ENCODE measurements at places on chromosomes 3 and 15.

DNA sequence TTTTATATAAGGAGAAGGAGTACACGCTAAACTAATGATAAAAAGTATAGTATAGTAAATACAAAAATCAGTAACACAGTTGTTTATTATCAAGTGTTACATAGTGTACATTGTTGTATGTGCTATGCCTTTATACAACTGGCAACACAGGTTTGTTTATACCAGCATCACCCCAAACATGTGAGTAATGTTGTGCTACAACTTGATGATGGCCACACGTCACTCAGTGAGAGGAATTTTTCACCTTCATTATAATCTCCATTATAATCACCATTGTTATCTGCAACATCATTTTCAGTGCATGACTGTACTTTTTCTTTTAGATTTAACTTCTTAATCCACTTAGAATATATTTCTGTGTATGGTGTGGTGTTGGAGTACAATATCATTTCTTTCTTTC is 204.0 kb upstream of the CTNNB1 start:
- no peak for DNase-seq

DNA sequence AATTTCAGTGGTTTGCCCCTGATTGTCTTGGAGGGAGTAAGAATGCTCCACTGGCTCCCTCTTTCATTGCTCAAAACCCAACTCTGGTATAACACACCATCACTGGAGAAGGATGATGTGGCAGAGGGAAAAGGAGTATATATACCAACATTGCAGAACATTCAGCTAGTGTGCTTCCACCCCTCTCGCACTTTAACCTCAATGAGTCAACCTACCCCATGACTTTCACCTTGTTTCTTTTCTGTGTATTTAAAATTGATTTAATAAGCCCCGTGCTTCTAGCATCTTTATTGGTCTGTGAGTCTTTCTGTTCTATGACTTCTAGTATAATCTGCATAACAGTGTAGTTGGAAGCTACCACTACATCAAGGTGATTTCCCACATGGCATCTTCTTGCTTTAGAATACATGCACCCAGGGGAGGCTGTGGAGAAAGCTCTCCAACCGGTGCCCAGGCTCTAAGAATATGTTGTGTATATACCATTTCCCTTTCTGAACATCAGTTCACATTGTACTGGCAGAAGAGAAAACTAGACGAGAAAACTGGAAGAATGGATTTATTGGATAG is 595.1 kb upstream of the TGFBR2 start:
- no peak for DNase-seq

- no peak for DNase-seq
These were observed 48.1 kb upstream of the FLNB start for GRCh38 chr3:57960174-57960505.

GRCh38 chr3:127825756-127826155 is 3.4 kb upstream of the MGLL start:
- DNase-seq = no peak

GRCh38 chr3:187739561-187740332 is 5.5 kb downstream of the BCL6 start:
- DNase-seq = peak; percentile 73

GRCh38 chr3:43690400-43691119 is at the start of gene ABHD5:
ABHD5 (plus strand) TSS chr3:43690938; CDS start chr3:43690993, 55 bp downstream.
- DNase-seq = peak; percentile 90

DNA sequence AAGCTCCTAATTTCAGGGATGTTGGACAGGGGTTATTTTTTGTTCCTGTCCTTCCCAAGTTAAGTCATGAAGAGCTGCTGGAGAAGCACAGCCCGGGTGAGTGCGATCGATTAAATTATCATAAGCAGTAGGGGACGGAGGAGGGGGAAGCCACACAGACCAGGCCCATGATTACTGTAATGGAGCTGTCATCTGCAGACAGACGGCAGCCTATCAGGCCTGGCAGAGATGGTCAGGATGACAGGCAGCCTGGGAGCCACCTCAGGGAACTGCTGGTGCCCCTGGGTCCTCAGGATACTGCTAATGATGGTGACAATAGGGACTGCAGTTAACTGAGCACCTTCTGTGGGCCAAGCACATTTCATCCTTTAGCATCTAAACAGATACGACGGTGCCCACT is 147.7 kb downstream of the RAB11A start:
- DNase-seq = no peak

DNA sequence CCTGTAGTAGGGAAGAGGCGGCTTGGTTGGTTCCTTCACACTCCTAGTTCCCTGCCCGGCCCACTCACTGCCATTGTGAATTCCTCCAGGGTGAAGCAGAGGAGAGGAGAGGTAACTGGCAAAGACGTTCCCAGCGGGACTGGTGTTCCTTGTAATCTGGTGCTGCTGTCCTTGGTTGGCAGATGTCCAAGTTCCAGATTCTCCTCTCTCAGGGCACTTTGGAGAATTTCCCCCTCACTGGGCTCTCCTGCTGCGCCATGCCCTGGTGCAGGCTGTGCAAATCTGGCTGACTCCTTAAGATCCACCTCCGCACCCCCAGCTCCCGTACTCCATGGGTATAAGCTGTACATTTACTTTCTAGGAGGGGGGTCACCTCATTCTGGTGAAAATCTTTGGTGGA is 37.3 kb downstream of the THSD4 start:
- DNase-seq = no peak

DNA sequence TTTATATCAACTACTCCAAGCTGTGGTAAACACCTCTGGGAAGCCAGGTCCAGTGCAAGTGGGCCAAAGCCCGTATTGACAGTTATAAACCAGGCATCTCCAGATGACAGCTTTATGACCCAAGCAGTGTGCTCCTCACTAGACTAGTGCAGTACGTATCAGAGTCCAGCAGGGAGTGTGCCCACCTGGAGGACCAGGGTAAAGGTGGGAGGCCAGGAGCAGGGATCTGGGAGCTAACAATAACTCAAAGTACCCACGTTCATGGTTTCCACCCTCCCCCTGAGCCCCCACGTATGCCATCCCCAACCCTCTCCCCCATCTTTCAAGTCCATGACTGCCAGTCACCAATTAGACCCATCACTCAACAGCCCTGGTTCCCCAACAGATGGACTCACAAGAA is 27.0 kb upstream of the ALDH1A3 start:
- DNase-seq = no peak

DNA sequence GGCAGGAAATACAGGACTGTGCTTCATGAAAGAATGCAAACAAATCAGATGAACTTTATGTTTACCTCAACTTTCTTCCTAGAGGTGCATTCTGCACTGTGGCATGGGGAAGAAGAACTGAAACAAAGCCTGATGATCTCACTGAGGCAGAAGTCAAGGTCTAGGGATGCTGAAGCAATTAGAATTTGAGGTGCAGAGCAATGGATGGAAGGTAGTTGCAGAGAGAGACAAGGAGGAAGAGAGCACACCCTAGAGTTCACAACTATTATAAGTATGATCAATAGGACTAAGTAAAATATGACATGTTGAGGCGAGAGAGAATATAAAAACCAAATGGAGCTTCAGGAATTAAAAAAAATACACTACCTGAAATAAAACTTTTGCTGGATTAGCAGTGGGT is 420.1 kb downstream of the EDEM1 start:
- DNase-seq = no peak

- no peak for DNase-seq
These were observed 407.8 kb downstream of the PLCL2 start for GRCh38 chr3:17292556-17292955.

- no peak for DNase-seq
These were observed 89.2 kb downstream of the LSAMP start for GRCh38 chr3:116356056-116356455.

DNA sequence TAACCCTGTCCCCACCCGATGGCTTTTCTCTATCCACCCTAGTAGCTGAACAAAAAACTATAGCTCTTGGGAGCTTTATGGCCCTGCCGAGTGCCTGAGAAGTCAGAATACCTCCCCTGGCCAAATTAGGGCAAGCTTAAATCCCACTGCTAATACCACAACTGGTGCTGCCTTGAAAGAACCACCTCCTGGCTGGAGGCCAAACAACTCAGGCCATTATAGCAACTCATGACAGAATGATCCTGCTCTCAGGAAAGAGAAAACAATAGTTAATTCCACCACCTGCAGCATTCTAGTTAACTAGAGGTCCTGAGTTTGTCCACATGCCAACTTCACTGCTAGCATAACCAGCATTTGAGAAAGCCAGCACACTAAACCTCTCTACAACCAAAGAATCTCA is 123.2 kb downstream of the RTP4 start:
- DNase-seq = no peak

- DNase-seq = no peak
These were observed 618.2 kb upstream of the ZNF717 start for GRCh38 chr3:76403556-76403955.

- no peak for DNase-seq
These were observed 26.5 kb downstream of the PLOD2 start for GRCh38 chr3:146134348-146135117.

DNA sequence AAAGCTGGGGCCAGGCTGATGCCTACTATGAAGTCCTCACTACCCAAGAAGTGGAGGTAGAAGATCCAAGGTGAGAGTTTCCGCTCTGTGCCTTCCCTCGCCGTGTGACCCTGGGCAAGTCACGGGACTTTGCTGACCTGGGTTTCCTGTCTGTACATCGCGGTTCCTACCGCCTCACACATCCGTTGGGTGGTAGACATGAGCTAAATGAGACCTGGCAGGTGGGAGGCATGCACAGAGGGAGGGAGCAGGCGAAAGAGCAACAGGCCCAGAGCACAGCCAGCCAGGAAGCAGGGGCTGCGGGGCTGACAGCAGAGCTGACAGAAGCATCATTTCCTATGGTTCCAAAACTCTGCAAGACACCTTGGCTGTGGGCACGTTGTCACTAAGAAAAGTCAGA is 157.3 kb upstream of the BHLHE40 start:
- DNase-seq = no peak

DNA sequence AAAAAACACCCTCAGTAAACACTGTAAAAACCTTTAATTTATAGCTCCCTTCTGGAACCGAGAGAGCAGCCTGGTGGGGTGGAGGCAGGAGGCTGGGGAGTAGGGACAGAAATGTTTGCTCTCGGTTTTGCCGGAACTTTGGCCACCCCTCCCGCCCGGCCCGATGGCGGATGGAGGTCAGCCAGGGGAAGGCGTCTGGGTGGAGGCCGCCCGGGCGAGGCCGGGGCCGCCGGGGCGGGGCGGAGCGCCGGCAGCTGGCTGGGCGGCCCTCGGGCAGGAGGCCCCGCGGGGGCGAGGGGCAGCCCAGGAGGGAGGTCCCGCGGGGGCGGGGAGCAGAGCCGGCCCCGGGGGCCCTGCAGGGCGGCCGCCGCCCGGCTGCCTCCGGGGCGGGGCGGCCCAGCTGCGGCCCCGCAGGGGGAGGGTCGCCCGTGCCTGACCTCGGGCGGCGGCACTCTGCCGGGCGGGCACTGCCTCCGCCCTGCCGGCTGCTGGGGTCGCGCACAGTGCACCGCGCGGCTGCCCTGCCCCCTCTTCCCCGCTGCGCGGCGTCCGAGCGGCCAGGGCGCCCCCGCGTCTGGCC is 829 bp upstream of the SKIL start:
- peak; percentile 43 for DNase-seq

GRCh38 chr3:12750223-12750622 is 8.8 kb downstream of the TMEM40 start:
- peak; percentile 52 for DNase-seq

DNA sequence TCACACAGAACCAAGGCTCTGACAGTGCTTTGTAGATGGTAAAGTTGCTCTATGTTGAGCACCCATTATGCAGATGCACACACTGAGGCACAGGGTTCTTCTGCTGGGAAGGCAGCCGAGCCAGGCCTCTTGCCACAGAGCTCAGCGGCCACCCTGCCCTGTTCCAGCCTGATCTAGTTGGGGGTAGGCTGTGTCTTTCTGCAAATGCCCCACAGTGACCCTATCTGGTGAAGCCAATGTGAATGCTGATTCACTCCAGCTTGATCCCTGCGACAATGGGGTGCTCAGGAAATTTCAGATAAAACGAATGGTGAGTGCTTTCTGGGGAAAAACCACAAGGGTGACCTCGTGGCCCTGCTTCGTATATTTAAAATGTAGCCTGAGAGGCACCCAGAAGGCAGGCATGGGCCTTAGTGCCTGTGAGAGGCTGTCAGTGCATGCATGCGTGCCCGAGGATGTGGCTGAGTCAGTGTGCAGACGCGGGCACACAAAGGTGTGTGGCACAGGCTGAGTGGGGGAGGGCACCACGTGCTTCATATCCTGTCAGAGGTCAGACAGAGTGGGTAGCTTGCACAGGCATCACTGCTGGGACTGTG is 85.7 kb downstream of the ATP2B2 start:
- peak; percentile 8 for DNase-seq

GRCh38 chr3:111954228-111954990 is 24.4 kb upstream of the ABHD10 start:
- no peak for DNase-seq

- no peak for DNase-seq
These were observed 27.6 kb downstream of the MAPKAPK3 start for GRCh38 chr3:50644561-50644960.

- no peak for DNase-seq
These were observed 155.7 kb downstream of the GREM1 start for GRCh38 chr15:32873284-32874114.

DNA sequence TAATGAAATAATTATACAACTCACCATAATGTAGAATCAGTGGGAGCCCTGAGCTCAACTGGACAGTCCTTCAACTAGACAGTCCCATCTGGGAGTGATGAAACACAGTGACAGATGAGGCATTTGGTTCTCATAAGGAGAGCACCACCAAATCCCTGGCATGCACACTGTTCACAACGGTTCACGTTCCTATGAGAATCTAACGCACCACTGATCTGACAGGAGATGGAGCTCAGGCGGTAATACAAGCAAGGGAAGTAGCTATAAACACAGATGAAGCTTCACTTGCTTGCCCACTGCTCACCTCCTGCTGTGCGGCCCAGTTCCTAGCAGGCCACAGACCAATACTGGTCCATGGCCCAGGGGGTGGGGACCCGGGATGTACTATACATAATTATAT is 17.0 kb downstream of the PRKAR2A start:
- no peak for DNase-seq

DNA sequence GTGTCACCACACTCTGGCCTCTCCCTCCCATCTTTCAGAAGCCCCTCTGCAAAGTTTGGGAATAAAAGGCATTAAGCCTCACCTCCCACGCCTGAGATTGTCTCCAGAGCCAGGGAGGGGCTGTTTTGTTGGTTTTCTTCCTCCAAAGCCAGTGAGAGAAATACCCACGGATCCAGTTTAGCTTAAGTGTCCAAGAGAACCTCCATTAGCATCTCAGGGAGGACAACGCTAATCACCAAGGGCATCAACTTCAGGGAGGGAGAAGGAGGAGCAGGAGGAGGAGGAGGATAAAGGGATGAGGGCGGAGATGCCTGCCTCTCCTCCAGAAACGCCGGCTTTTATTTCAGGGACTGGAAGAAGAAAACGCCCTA is 101.6 kb downstream of the SRGAP3 start:
- DNase-seq = no peak

DNA sequence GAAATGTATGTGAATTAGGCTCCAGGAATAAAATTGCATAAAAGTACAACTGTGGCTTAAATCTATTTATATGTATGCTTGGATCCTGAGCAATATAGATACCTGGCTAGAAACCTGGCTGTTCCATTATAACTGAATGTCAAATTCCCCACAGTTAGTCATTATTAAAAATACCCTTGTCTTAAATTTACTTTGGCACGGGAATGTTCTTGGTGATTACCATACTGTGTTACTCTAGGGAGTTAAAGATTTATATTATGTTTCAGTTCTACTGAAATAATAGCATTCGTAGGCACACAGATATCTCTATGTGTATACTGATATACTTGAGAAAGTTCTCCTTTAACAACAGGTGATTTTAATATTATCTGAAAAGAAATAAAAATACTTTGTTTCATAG is 394.1 kb downstream of the PTPRG start:
- no peak for DNase-seq

- no peak for DNase-seq
These were observed 87.0 kb downstream of the NSMCE3 start for GRCh38 chr15:29182590-29182989.

GRCh38 chr3:133661454-133662277 is at the start of gene TOPBP1:
TOPBP1 (minus strand) TSS chr3:133661941; CDS start chr3:133661127, 814 bp downstream.
- DNase-seq = peak; percentile 81
